ENCODE measurements at places on chromosomes 6 and 20.

DNA sequence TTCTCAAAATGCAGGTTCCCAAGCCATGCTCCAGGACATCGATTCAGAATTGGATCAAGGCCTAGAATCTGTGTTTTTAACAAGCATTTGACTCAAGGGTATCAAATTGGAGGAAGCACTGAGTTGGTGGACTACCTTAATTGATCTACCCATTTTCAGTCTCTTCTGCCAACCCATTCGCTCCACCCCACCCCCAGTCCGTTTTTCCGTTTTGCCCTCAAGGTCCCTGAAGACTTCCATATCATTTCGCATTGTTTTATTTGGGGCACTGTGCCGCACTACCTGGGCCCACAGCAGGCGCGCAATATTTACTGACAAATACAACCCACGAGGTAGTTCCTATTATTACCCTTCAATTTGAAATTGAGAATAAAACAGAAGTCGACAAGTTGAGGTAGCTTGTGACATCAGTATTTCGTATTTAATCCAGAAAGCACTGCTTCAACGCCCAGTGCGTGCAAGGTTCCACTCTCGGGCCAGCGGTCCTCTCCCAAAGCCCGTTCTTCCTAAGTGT lies 557 bp upstream of the DHX35 start:
- DNase-seq, result no peak

DNA sequence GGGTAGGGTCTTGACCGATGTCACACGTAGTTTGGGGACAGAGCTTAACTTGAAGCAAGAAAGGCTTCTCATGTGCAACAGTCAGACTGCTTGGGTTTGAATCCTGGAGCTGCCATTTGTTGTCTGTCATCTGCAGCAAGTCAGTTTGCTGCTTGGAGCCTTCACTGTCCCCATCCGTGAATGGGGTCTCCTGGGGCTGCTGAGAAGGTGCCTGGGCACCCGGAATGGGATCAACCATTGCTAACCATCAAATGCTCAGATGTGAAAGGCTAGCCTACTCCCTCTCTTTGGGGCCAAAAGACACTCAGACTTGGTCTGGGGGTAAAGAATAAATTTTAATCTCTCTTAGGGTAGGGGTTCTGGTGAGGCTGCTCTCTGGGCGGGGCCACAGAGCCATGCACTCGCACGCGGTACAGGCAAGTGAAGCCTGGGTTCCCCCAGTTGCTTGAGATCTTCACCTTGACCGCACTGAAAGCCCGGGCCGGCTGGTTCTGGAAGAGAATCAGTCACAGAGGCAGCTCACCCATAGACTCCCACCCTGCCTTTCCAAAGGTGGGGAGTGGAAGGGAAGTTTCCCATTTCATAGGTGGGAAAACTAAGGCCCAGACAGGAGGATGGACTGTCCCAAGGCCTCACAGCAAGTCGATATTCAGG lies 20.6 kb downstream of the SUN5 start:
- DNase-seq, result no peak

DNA sequence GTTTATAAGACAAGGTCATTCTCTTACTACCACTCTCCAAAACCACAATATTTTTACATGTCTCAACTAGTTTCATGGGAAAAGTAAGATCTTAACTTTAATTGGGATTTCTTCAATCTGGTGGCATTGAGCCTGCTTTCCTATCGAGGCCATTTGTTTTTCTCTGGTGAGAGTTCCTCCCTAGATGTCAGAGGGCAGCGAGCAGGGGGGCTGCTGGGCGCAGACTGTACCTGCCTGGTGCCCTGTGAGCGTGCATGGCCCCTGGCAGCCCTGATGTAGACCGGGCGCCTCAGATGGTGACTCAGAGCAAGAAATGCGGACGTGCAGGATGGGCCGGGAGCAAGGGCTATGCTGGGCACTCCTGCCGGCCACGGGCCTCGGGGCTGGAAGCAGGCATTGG lies 27.2 kb downstream of the ERMARD start:
- no peak for DNase-seq

DNA sequence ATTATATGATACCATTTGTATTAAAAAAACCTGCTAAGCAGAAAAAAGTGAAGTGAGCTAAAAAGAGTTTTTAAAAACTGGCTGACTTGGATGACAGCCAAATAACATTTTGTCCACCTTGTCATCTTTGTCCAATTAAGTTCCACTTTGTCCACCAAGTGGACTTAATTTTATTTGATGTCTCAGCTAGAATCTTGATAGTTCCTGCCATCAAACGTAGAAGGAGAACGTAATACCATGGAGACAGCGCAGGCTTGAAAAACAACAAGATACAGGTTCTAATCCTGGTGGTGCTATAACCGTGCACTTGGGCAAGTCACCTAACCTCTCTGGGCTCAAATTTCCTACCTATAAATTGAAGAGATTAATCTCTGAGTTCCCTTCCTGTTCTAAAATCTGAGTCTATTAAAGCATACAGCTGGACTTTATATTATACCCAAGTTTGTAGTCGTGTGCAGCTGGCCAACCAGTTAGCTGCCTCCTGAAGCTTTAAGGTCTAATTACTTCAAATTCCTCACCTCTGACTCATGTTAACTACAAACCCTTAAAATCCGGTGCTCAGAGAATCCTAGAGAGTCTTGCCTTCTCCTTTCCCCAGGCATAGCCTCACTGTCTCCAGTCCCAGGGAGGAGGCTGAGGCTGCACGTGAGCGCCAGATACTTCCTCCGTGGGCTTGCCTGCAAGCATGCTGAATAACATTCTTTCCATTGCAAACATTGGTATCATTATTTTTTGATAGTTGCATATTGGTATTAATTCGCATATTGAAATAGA lies 16.8 kb downstream of the TMEM244 start:
- DNase-seq, result no peak

- no peak for DNase-seq
These were observed 138.3 kb upstream of the HMGN3 start for GRCh38 chr6:79372757-79373156.

GRCh38 chr6:13303668-13304017 lies 24.7 kb downstream of the TBC1D7 start:
- no peak for DNase-seq

DNA sequence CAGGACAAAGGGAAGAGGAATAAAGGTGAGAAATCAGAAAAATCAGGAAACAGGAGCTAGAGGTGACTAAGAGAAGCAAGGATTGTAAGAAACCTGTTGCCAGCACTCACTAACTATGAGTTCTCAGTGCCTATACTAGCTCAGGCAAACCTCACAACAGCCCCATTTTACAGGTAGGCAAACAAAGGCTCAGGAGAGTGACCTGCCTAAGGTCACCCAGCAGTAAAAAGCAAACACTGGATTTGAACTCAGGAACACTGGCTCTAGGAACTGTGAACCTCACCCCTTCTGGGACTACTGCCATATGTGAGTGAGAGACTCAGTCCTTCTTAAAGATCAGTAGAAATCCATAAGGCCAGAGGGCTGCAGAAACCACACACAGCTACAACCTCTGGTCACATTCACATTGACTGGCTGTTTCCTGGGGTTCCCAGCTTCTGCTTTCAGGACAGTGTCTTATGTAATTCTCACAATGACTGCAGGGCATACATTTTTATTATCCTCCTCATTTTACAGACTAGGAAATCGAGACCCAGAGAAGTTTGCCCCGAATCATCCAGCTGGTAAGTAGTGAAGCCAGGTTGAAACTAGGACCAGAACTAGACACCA lies 80.7 kb upstream of the MAFB start:
- DNase-seq, result no peak

DNA sequence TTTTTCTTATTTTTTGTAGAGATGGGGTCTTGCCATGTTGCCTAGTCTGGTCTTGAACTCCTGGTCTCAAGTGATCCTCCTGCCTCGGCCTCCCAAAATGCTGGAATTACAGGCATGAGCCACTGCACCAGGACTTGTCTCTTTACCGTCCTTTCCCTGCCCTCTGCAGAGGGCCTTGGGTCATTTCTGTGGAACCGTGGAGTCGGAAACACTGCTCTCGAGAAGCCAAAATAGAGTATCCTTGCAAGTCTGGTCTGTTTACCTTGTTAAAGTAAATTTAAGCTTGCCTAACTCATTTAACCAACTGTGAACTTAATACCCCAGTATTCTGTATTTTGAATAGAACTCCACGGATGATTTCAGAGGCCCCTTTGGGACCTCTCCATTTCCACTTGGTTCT lies 51.4 kb downstream of the KDM1B start:
- DNase-seq, result no peak

GRCh38 chr6:128036808-128037570 lies 136.1 kb upstream of the THEMIS start:
- DNase-seq, result no peak

- DNase-seq, result peak; percentile 44
These were observed 29.3 kb downstream of the NSFL1C start for GRCh38 chr20:1437235-1437904.

DNA sequence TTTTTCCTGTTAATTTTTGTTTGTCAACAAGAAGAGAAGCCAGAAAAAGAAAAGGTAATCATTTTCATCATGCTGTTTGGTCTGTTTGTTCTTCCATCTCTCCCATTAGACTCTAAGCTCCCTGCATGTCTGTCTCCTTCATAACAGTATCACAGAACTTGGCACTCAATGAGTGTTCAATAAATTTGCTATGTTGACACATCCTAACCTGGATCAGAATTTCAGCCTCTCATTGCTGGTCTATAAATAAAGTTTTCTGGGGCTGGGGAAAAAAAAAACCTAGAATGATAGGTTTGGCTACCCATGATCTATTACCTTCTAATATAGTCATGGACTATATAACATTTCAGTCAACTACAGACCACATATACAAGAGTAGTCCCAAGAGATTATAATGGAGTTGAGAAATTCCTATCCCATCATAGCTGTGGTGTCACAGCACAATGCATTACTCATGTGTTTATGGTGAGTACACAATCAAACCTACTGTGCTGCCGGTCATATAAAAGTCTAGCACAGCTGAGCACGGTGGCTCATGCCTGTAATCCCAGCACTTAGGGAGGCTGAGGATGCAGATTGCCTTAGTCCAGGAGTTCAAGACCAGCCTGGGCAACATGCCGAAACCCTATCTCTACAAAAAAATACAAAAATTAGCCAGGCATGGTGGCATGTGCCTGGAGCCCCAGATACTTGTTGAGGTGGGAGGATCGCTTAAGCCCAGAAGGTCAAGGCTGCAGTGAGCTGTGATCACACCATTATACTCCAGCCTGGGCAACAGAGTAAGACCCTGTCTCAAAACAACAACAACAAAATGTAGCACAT lies 5.9 kb downstream of the NUDT3 start:
- no peak for DNase-seq

GRCh38 chr20:53735536-53736050 lies 142.0 kb upstream of the ZNF217 start:
- DNase-seq, result no peak

- no peak for DNase-seq
These were observed 410.2 kb downstream of the CDC5L start for GRCh38 chr6:44797746-44798145.

GRCh38 chr6:89361171-89361570 lies 8.6 kb upstream of the UBE2J1 start:
- DNase-seq, result no peak

DNA sequence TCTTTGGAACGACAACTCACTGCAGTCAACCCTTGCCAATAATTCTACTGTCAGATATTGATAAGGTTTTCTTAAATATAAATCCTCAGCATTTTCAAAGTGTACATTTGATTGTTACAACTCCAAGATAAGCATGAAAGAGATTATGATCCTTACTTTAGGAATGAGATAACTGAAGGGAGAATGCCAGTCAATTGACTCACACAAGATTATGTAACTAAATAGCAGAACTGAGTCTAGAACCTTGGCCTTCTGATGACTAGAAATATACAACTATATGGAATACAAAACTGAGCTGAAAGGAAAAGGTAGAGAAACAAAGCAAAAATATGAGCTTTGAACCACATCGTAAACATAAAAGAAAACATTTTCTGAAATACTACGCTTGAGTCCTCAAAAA lies 26.9 kb upstream of the STXBP5 start:
- no peak for DNase-seq

DNA sequence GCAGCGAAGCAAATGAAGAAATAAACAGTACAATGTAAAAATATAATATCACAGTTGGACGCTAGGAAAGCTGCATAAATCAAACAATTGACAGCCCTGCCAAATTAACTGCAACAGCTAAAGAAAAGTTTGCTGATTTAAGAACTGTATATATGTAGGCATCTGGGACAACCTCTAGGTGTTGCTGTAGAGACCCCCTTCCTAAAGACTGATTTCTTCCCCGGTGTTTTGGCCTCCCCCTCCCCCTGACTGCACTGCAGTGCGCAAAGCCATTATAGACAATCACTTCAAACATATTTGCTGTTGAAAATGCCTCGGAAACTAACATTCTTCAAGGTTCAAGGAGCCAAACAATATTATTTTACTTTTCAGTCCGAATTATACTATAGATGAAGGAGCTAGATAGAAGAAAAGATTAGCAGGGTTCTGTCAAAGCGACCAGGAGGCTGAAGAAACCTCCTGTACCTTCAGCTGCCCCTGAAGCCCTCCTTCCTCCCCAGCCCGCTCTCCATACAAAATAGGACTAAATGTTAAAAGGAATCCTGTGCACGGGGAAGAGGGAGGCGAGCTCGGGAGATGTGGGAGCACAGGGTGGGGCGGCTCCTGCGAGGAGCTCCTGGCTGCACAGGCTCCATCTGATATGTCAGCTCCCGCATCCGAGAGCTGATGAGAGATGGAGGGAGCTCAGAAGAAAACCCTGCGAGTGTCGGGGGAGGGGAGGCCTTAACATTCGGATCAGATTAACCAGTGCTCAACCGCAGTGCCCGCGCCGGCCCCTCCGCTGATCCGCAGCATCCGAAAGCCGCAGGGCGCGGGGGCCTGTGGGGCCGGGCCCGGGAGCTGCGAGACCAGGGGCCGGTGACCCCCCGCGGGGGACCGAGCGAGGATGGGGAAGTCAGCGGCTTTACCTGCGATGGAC lies 822 bp downstream of the ELOVL4 start:
- peak; percentile 9 for DNase-seq

- no peak for DNase-seq
These were observed 119.0 kb upstream of the SGK1 start for GRCh38 chr6:134436950-134437349.
